ENCODE measurements at places on chromosomes 12 and 14. TPM values are rescaled to one million over a fixed set of nuclear protein-coding genes. Genes with fewer than 3 reads are reported as not detected.

The MAP1LC3B2 gene
- not detected for total RNA-seq

DNA sequence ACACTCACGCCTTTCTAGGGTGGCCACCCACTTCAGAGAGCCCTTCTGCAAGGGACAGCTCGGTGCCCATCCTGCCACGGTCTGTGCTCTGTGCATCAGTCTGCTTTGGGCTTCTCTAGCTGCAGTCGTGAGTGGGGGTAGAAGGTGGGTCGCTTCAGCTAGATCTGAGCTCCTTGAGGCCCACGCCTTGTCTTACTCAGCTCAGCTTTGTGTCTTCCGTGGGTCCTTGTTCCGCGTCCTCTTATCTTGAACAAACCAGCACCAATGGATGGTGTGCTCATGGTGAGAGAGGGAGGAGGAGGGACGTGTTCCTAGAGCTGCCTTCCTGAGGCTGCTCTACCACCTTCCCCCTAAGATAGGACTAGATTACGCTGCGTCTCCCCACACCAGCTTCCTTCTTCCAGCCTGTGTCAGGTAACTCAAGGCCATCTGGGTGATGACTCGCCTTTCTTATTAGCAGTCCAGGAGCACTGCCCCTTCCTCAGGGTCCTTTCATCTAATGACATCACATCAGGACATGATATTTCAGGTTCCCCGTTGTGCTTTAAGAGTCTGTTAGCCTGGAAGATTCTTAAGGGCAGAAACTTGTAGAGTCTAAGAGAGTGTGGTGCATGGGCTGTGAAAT lies 118.8 kb downstream of the TSPAN9 start:
- H3K36me3 ChIP-seq = no peaks in the 10 kb centered on the region
- no peak overlapping the region for H3K4me3 ChIP-seq

The VRTN gene
- total RNA-seq = 0.21 TPM

The HCAR3 gene
- not detected for total RNA-seq

Measured in uterus (tissue), 4 donors.